ENCODE measurements at places on chromosomes 2 and 18. TPM values are rescaled to one million over a fixed set of nuclear protein-coding genes. Genes with fewer than 3 reads are reported as not detected.
A peak's percentile ranks its signal among the peaks of the same experiment; 100 is the strongest.

CAPN10 gene
- 22.1 TPM for total RNA-seq

KCNG2 gene
- total RNA-seq, result not detected

SPDYA gene
- 0.59 TPM for total RNA-seq

STON1 gene
- 15.6 TPM for total RNA-seq

CRYGD gene
- total RNA-seq, result not detected

DNA sequence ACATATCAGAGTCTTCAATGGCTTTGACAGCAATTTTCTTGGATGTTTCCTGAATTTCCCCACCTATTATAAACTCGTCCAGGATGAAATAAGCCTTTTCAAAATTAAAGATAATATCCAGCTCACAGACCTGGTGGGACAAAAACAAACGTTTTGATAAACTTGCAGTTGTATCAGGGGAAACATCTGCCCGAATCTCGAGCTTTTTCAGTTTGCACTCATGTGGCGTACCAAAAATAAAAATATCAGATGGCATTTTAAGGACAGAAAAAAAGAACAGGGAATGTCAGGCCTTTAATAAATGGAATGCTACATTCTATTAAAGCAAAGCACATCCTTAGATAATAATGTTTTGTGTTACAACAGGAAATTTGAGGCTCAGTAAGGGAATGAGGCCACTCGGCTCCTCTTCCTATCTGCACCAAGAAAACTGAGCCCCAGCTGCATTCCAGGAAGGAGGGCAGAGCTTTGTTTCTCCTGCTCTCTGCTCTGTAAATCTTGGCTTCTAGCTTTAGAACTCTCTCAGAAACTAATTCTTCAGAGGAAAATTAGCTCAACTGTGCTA, 72.1 kb downstream of the AP1S3 start:
- DNase-seq, result no peak

DNA sequence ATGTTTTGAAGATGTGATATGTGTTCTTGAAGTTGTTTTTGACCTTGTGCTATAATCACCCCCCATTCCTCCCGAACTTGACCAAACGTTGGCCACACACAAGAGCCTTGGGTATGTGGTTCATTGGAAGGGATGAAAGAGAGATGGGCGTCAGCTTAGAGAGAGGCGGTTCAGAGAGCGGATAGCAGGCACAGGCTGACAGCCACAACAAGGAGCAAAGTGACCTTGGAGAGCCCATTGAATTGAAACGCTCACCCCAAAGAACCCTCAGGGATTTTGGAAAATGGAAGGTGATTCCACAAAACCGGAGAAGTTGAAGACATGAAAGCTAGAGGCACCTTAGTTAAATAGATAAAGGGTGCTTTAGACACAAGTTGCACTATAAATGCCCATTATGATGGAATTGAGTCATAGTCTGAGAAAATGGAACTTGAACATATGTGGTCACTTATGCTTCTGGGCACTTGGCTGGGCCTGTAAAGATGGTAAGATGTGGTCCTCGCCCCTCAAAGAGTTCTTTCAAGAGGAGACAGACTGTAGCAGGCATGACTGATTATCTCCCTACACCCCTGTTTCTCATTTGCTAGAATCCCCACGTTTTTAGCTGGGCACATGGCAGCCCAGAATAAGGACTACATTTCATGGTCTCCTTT, 188.5 kb upstream of the HAAO start:
- DNase-seq, result peak; percentile 69

GRCh38 chr2:16588565-16588964, 77.1 kb downstream of the CYRIA start:
- no peak for DNase-seq

DNA sequence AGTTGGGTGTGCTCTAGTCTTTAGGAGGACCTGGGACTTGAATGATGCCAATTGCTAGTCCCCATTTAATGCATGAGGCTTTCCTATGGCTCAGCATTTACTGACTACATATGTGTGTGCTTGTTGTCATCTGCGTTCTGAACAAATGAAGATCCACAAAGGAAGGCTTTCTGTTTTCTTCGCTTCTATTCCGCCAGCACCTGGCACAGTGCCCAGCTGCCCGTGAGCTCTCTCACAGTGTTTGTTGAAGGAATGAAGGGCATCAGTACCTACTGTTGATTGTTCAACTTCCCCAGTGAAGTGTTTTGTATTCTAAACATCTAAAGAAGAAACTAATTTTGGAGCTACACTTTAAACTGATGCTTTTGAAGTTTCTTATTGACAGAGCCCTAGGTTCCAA, 122.4 kb upstream of the LINC00305 start:
- no peak for DNase-seq
